Stimulated activated CD4-positive, alpha-beta T cell treated with anti-CD3 and anti-CD28 coated beads, TNF-alpha, amount 100 ng/mL, for 48 hours (primary cell): ENCODE measurements at places on chromosomes 2 and 18.

DNA sequence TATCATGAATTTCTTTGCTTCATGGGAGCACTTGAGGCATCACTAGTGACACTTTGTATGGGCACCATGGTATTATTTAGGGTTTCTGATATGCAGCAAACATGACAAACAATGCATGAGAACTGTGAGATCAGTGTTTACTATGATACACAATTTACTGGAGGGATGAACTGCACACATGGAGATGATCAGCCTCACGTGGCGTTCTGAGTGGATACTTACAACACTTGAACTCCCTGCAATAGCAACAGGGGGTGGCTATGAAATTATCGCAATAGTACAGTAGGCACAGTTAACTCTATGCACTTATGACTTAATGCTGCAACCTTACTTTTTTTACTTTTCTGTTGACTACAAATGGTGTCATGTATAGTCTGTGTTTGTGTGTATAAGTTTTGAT lies 18.5 kb upstream of the UGT1A8 start:
- DNase-seq = no peak

DNA sequence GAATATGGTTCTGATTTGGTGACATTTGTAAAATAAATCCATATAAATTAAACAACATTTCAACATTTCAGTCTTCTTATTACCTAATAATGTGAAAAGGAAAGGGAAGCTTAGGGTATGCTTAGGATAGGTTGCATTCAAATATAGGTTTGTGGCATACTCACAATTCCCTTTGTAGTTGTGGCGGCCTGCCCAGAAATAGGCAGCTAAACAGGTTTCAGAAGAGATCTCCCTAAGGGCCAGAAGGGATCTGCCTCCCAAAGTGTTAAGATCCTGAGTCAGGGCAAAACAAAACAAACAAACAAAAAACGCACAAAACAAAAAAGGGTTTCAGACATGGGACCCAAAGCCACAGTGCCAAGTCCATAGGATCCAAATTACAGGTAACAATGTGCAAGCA lies 41.4 kb upstream of the TCF7L1 start:
- no peak for DNase-seq

DNA sequence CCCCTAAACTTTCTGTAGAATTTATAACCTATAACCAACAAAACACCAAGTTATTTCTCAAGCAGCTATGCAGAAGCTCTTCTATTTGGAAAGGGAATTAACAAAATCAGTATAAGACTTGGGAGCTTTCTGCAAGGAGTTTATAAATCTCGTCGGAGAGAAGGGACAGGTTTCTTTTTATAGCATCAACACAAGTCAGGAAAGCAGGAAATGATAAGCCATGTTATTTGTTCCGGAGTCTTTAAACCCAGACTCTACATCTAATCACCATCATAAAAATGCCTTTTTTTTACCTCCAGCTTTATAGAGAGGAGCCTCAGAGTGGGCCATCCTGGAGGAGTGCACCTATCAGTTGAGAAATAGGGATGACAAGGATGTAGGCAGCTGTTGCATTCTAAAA lies 137.1 kb downstream of the DPP10 start:
- DNase-seq = no peak

GRCh38 chr2:129863350-129863749 lies 116.1 kb upstream of the RAB6C start:
- DNase-seq = no peak

DNA sequence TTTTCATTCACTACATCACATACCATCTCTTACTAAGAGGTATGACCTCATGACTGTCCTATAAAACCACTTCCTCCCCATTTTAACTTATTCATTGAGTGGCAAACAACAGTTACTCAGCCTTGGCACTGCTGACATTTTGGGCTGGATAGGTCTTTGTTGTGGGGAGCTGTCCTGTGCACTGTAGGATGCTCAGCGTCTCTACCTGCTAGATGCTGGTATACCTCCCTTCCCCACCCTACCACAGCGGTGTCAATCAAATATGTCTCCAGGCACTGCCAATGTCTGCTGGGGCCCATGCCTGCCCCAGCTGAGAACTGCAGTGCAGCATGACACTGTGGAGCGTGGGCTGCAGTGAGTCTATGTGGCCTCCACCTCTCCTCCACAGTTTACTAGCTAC lies 76.3 kb upstream of the MGAT4A start:
- no peak for DNase-seq

GRCh38 chr2:167651406-167652151 lies 595.8 kb downstream of the STK39 start:
- DNase-seq = no peak

GRCh38 chr2:79116997-79117928 lies 3.0 kb upstream of the REG1A start:
- DNase-seq = no peak

- no peak for DNase-seq
Measured at GRCh38 chr2:27451095-27451494, 8.9 kb downstream of the KRTCAP3 start.

- DNase-seq = no peak
Measured at GRCh38 chr2:24908461-24908901, 11.6 kb downstream of the ADCY3 start.
